C1 segment of cervical spinal cord (tissue), 14 donors: ENCODE measurements at places on chromosomes 2 and 18.

- no peak for DNase-seq
Measured at GRCh38 chr2:178829981-178830380, 22.8 kb upstream of the TTN start.

GRCh38 chr2:62305421-62306176 is 109.7 kb downstream of the B3GNT2 start:
- DNase-seq, result no peak

- no peak for DNase-seq
Measured at GRCh38 chr18:22566703-22567420, 149.1 kb upstream of the CTAGE1 start.

- DNase-seq, result no peak
Measured at GRCh38 chr2:127428815-127429109, 10.5 kb downstream of the PROC start.

DNA sequence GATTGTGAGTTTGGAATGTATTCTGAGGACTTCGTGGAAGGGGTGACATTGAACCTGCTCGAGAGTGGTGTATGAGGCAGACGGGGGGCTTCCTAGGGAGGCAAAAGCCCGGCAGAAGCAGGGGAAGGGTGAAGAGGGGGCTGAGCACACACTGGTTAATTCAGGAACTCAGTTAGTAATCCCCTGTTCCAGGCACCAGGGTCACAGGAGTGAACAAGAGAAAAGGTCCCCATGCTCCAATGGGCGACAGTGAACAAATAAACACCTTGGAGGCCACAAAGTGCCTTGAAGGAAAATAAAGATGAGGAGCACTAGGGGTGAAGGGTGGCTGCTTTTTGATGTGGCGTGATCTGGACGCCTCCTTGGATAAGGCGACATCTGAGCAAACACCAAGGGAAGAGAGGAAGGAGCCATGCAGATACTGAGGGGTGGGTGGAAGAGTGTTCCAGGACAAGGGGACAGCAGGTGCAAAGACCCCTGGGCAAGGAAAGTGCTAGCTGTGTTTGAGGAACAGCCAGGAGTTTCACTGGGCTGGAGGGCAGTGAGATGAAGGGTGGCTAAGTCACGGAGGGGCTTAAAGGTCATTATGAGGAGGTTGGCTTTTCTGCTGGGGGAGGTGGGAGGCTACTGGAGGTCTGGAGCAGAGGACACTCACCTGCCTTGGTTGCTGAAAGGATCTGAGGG is 26.7 kb upstream of the ASB18 start:
- no peak for DNase-seq

GRCh38 chr2:109422071-109422757 is 191.6 kb downstream of the SEPTIN10 start:
- no peak for DNase-seq

DNA sequence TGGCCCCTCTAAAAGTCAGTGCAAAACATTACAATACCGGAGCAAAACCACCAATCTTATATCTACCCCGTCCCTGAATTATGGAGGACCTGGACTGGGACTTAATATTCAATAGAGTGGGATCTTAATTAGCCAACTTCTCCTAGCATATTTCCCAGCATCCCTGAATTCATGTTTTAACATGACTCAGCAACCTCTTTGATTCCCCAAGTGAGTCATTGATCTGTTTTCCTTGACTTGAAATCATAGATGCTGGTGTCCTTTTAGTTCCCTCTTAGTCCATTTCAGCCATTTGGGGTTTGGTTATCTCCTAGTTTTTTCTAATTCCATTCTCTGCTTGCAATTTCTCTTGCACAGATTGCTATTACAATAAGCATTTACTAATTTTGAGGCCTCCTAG is 677.7 kb upstream of the CELF4 start:
- DNase-seq, result no peak

- DNase-seq, result no peak
Measured at GRCh38 chr2:36770542-36771287, 74.2 kb downstream of the VIT start.

DNA sequence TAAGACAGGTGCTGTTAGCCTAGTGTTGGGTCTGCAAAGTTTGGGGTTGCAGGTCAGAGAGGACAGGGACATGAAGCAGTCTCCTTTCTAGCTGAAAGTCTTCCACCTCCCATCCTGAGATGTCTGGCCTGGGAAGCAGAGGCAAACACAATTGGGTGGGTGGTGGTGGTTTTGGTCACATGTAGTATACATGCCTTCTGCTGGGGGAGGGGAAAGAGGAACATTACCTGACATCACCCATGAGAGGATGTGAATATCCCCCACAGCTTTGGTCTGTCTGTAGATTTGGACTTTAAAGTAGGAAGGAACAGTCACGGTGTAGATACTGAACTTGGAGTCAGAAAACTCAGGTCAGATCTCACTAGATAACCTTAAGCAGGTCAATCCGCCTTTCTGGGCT is 4.6 kb upstream of the DNAJC5G start:
- DNase-seq, result no peak

DNA sequence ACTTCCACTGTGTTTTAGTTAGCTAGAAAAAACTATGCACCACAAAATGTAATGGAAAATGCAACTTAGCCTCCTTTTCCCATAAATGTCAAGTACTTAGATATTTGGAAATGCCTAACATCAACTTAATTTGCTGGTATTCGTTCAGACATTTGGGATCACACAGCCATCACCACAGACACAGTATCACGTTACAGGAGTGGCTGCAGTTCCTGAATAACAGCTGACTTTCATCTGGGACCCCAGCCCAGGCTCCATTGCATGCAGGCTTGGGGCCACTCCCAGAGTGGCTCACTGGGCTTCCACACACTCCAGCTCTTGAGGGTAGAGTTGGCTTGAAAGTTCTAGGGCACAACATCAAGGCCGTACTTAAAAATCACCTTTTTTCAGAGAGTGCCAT is 9.3 kb downstream of the TMEM182 start:
- DNase-seq, result no peak

DNA sequence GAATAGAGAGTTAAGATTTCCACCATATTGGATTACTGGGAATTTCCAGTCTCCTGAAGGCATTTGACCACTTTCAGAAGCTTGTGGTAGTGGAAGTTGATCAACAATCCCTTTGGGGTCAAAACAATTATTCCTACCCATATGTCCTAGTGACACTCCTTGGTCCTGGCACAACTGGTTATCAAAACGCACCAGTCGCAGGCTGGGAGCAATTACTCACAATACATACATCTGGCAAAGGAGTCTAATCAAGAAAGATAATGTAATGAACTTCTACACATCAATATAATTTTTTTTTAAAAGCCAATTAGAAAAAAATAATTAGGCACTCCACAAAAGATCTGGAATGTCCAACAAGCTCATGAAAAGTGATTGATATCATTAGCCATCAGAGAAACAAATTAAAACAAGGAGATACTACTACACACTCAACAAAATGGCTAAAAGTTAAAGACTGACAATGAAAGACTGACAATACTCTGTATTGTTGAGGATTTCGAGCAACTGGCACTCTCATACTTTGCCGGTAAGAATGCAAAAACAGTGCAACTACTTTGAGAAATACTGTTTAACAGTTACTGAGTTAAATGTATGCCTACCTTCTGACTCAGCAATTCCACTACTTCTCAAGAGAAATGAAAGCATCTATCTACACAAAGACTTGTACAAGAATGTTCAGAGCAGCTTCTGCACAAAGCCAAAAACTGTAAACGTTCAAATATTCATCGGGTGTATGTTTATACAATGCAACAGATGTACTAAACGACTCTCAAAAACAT is 2.0 kb downstream of the INO80C start:
- no peak for DNase-seq

DNA sequence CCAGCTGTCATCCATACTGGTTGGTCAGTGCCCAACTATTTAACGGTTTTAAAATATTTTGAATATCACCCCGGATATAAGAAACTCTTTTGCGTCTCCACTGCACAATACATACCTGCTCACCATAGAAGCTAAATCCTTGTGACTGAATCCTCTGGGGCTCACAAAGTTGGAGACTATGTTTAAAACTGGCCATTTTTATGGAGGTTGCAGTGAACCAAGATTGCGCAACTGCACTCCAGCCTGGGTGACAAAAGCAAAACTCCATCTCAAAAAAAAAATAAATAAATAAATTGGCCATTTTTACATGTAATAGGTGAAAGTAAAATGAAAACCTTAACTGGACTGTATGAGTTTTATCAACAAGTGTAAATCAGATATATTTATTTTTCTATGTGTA is 55.6 kb upstream of the TMEM17 start:
- DNase-seq, result no peak

- DNase-seq, result peak; percentile 54
Measured at GRCh38 chr2:19119326-19120001, 239.0 kb downstream of the OSR1 start.

GRCh38 chr2:31049264-31049663 is 89.0 kb downstream of the GALNT14 start:
- no peak for DNase-seq

DNA sequence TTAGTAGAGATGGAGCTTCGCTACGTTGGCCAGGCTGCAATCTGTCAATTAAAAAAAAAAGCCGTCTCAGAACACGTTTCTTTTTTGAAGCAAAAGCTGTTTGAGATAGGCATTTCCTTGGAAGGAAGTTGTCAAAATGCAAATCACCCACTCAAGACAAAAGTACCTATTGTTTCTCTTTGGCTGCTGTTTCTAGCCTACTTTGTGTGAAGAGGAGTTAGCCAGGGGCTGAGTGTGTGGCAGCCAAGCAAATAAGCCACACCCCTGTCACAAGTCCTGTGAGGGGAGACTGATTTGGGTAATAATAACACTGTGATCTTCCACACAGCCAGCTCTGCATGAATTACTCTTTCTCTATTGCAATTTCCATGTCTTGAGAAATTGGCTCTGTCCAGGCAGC is 47.4 kb upstream of the CDCA7 start:
- no peak for DNase-seq

DNA sequence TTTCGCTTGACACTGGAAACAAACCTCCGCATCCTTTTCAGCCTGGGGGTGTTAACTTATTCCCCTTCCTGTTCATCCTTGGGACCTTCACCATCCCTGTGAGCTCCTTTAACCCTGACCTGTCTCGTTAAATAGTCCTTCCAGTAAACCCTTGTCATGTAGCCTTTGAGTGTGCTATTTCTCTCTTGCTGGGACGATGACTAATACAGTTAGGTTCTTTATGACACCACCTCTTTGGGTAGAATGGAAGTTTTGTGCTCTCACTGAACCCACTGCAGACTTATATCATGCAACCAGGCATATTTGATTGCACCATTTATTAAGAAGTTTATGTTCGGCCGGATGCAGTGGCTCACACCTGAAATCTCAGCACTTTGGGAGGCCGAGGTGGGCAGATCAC is 40.5 kb upstream of the GAREM1 start:
- no peak for DNase-seq

GRCh38 chr2:48257456-48257855 is 272.5 kb upstream of the STON1 start:
- no peak for DNase-seq

GRCh38 chr2:168465594-168465993 is 9.5 kb downstream of the CERS6 start:
- no peak for DNase-seq

DNA sequence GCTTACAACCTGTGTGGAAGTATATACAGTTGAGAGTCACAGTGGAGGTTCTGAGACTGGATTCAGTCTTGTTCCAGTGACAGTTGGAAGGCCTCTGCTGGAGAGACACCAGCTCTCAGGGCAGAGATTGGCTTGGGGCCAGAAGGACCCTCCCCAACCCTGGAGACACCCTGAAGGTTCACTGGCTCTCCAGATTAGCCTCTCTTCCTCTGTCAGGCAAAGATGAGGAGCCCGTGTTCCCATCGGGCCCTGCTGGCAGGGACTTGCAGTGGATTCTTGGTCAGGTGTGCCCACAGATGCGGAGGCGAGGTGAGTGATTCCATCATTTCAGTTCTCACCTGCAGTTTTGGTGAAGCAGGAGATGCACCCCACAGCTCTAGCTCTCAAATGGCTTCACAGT is 78.6 kb downstream of the FAM210A start:
- no peak for DNase-seq

DNA sequence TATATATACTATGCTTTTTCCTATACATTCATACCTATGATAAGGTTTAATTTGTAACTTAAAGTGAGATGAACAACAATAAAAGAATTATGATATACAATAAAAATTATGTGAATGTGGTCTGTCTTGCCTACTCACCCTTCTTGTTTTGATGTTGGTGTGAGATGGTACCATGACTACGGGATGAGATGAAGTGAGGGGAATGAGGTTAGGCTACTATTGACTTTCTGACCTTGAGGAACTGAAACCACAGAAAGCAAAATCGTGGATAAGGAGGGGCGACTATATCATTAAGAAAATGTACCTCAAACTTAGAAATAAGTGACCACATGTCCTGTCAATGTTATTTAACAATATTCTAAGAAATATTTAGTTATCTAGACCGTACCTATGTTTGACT is 103.9 kb upstream of the PPP1CB start:
- DNase-seq, result no peak

- DNase-seq, result no peak
Measured at GRCh38 chr2:122927197-122927596, 1097.9 kb upstream of the CNTNAP5 start.

DNA sequence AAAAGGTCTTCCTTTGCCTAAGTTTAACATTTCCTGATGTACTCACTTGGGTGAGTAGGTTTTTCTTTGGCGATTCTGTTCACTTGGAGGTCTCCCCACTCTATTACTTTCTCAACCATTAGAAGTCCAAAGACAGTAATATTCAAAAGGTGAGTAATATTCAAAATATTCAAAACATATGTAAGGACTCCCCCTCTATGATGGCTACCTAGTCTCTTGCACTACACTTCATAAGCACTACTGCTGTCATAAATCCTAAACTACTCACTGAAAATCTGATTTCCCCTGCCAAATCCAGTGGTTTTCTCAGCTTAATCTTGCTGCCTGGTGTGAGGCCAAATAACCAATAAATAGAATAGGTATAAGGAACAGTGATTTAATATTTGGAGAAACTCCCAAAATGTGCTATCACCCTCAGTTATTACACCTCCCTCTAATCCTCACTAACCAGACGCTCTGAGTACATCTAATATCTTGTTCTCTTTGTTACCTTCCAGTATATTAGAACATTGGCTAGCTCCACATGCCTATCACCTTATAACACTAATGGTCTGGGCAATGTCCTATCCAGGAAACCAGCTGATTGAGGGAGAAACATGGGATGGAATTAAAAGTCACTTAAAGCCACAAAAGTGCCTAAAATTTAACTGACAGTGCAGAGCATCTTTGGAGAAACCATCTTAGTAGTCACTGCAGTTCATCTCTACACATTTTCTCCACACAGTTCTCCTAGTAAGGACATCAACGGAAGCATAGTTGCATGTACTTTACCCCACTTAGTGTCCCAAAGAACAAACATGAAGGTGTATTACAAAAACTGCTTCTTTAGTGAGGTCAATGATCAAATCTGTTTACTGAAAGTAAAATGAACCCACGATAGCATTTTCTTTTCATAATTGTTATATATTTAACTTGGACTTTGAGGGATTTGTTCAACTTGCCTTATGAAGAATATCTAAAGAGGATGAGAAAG is 54.8 kb downstream of the MBD2 start:
- no peak for DNase-seq

DNA sequence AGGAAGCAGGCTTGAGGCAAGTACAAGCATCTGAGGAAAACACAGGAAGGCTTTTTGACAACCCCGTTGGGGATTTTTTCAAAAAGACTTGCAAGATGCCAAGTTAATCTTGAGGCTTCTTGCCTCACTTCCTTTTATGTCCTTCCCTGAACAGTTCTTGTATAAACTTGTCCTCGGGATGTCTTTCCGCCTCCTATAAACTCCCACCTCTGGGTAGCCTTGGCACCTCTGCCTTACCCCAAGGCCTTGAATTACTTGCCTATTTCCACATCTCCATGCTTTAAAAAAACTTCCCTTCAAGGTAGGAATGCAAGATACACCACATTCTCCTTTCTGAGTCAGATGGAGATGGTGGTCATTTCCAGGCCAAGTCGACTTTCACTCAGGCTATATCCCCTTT is 106.4 kb upstream of the RBBP8 start:
- DNase-seq, result no peak
